ENCODE measurements at places on chromosomes 6 and 20.

- DNase-seq: no peak
Measured at GRCh38 chr6:155771822-155772221, 316.2 kb upstream of the NOX3 start.

DNA sequence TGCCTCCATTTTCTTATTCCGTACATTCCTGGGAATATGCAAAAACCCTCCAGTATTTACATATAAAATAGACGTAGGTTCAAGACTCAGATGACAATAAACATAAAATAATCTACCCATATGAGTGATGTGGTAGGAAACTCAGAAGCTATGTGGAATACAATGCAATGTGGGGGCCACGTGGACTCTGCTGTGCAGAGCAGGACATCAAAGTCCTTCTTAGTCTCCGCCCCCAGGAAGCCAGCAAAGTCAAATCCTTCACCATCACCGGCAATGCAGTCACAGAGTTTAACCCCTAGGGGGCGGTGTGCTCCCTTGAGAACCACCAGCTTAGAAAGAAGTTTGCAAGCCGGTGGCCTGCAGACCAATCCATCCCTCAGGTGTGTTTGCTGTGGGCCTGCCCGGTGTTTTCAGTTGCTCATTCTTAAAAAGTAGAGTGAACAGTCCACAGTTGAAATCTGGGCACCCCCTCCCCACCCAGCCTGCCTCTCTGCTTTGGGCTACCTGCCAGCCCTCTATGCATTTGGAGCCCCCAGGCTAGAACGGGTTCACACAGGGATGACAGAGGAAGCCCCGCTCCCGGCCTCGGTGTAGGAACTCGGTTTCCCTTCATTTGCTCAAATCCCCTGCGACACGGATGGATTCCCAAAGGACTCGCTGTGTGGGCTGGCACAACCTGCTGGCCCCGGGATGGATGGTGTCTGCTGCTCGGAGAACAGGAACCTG lies 59.9 kb downstream of the SULF2 start:
- no peak for DNase-seq

DNA sequence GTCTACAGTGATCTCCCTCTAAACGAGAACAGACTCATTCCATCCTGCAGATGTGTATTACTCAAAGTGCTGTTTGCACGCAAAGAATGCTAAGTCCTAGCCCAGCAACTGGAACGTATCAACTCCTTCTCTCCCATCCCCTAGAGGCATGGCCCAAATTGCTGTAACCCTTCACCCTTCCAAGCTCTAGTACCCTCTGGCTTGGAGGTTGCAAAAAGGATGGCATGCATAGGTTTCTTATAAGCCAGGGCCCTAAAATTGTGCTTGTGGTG lies 71.5 kb upstream of the TGM3 start:
- no peak for DNase-seq

GRCh38 chr6:32614366-32615081 lies 22.7 kb upstream of the HLA-DQA1 start:
- DNase-seq: no peak

DNA sequence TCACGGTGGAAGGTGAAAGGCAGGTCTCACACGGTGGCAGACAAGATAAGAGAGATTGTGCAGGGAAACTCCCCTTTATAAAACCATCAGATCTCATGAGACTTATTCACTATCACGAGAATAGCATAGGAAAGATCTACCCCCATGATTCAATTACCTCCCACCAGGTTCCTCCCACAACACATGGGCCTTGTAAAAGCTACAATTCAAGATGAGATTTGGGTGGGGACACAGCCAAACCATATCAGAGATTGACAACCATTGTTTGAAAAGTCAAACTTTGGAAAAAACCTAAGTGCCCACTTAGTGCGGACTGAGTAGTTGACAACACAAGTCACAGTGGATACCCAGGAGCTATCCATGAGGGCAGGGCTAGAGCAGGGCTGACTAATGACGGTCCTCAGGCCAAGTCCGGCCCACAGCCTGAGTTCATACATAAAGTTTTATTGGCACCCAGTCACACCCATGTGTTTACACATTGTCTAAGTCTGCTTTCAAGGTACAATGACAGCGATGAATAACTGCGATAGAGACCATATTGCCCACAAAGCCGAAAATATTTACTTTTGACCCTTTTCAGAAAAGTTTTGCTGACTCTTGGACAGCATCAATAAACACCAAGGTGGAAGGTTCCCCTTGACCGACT lies 33.8 kb upstream of the PMEPA1 start:
- DNase-seq: no peak
